ENCODE measurements at places on chromosomes 12 and 14.

- DNase-seq = peak; percentile 3
Measured at GRCh38 chr12:59636945-59637691, 41.3 kb downstream of the SLC16A7 start.

GRCh38 chr14:82182646-82183045, 649.0 kb upstream of the SEL1L start:
- no peak for DNase-seq

GRCh38 chr12:53499266-53500141, at the start of gene MAP3K12:
Gene MAP3K12, minus strand, starts transcription at chr12:53499458. Its CDS starts 12,067 bp downstream, at chr12:53487391.
- peak; percentile 58 for DNase-seq

DNA sequence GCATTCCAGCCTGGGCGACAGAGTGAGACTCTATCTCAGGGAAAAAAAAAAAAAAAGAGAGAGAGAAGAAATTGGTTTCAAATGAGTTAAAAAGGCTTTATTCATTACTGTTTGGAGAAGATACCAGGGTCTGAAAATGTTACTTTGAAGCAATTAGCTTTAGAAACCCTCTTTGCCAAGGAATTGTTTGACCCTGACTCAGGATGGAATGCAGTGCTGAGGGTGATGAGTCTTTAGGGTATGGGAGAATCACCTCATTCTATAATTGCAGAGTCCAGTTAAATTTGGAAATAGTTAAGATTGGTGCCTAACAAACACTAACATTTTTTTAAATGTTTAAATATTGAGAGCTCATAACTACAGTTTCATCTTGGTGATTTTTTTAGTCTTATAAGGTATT, 13.3 kb downstream of the RAP1B start:
- no peak for DNase-seq

DNA sequence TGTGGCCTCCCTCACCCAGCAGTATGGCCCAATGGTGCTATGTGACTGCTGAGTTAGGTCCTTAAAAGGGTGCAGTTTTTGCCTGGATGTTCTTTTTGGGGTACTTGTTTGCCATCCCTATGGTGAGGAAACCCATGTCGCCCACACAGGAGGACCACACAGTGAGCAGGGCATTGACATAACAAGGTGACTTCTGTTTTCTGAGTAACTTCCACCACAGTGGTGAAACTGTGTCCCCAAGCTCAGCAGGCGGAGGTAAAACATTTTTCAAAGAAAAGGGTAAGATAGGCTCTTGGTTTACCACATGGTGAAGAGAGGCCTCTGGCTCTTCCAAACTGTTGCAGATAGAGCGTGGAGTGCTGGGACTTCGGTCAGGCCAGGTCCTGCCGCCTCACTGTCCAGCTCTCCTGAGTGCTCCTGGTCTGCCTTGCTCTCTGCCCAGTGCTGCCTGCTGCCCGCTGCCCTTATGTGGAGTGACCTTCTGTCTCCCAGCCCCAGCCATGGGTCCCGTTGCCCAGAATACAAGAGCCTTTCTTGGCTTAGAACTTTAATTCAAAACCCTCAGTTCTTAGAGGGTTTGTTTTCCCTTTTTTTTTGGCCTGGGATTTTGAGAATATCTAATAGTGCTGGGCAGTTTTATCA, 54.0 kb downstream of the TRAF3 start:
- DNase-seq = no peak
